ENCODE measurements at places on chromosomes 11 and 22.

DNA sequence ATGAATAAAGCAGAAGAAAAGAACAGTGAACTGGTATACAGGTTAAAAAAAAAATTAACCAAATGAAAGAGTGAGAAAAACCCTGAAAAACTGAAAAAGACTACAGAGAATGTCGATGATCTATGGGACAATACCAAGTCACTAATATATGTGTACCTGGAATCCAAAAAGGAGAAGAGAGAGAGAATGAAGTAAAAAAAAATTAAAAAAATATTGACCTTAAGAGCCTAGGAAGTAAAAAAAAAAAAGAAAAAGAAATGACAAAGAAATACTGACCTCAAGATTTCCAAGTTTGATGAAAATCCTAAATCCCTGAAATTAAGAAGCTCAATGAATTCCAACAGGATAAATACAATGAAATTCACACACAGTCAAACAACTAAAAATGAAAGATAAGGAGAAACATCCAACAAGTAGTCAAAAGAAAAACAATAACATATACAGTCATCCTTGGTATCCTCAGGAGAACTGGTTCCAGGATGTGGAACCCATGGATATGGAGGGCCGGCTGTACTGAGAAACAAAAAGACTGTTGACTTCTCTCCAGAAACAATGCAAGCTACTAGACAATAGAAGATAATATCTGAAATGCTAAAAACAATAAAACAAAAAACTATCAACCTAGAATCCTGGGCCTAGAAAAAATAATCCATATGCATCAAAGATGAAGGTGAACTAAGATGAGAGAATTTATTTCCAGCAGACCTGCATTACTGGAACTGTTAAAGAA is 33.5 kb upstream of the SERPIND1 start:
- DNase-seq: no peak

- DNase-seq: no peak
These were observed 35.9 kb upstream of the TRIM29 start for GRCh38 chr11:120173807-120174206.

DNA sequence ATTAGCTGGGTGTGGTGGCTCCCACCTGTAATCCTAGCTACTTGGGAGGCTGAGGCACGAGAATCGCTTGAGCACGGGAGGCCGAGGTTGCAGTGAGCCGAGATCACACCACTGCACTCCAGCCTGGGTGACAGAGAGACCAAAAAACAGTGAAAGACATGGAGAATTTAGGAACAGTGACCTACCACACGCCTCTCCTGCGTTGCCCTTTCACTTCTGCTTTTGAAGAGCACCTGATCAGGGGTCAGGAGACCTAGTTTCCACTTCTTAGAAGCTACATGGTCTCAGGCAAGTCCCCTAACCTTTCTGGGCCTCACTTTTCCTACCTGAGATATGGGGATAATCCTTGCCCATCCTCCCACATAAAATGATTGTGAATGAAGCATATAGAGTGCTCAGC is 12.2 kb downstream of the SLC35C1 start:
- DNase-seq: no peak

GRCh38 chr11:122307476-122308035 is 191.5 kb upstream of the BLID start:
- DNase-seq: no peak

DNA sequence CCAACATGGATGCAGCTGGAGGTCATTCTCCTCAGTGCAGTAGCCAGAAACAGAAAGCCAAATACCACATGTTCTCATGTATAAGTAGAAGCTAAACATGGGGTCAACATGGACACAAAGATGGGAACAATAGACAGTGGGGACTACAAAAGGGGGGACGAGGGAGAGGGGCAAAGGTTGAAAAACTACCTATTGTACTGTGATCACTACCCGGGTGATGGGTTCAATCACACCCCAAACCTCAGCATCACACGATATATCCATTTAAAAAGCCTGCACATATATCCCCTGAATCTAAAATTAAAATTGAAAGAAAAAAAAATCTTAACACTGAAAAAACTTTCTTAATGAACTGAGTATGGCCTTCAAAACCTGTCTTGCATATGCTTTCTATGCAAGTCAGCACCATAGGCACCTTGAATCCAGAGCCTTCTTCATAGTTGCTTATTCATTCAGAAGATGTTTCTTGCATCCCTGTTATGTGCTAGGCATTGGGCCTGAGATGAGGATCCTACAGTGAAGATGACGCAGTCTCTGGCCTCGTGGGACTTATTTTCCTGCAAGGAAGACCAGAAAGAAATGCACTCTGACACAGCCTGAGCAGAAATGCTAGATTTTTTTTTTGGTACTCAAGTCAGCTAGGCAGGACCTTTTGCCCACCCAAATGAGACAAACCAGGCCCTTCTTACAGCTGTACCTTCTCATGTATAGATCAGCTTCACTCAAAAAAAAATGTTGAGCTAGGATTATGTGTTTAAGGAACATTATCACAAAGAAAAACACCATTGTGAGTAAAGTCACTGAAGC is 21.0 kb downstream of the NNMT start:
- DNase-seq: no peak

DNA sequence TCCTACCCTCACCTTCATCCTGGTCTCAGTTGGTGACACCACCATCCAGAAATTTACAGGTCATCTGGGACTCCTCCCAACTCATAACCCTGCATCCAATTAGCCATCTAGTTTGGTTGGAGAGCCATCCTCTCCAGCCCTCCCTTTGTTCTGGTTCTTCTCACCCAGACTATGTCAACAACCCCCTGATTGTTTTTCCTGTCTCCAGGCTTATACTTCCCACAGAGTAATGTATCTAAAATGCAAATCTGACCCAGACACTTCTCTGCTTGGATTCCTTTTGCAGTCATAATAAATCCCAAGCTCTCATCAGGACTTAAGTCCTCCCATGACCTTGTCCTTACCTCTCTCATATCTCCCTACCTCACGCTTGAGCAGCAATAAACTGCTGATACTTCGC is 3.0 kb downstream of the TTC12 start:
- no peak for DNase-seq

- no peak for DNase-seq
These were observed 66.5 kb upstream of the POU2AF1 start for GRCh38 chr11:111445586-111445985.

GRCh38 chr11:60334005-60334620 is 7.1 kb downstream of the MS4A6E start:
- peak; percentile 64 for DNase-seq

DNA sequence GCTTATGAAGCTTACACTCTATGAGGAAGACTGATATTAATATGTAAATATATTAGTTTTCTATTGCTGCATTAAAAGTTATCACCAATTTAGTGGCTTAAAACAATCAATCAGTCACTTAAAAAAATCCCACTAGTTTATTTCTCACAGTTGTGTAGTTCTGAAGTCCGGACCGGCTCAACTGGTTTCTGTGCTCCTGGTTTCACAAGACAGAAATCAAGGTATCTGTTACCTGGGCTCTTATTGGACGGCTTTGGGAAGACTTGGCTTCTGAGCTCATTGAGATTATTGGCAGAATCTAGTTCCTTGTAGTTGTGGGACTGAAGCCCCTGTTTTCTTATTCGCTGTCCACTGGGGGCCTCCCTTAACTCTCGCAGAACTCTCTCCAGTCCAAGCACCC is 343.0 kb downstream of the RAB38 start:
- no peak for DNase-seq

- no peak for DNase-seq
These were observed 19.7 kb upstream of the CTTN start for GRCh38 chr11:70378506-70379134.

GRCh38 chr22:38186429-38186828 is 4.8 kb upstream of the PLA2G6 start:
- no peak for DNase-seq

DNA sequence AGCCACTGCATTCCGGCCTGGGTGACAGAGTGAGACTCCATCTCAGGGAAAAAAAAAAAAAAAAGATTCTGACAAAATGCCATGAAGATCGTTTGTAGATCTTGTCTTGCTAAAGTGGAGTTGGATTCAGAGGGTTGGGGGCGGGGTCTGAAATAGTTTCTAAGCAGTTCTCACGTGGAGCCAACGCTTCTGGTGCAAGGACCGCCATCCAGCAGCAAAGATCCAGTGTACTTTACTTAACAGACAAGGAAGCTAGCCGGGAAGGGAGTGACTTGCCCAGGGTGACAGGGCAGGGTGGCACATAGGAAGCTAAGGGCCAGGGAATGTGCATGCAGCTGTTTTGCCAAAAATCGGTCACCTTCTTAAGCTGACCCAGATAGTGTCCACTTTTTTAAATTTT is 27.4 kb downstream of the APOL1 start:
- no peak for DNase-seq

DNA sequence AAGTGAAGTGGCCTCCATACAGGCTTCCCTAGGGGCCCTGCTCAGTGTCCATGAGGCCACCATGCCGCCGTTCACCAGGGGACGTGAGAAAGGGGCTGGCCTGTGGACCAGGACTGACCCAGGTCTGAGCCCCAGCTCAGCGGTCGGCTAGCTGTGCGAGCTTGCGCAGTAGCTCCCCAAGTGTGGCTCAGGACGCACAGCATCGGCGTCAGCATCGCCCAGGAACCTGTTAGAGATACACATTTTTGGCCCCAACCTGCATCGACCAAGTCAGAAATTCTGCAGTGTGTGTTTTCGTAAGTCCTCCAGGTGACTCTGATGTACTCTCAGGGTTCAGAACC is 429 bp downstream of the TP53AIP1 start:
- no peak for DNase-seq

DNA sequence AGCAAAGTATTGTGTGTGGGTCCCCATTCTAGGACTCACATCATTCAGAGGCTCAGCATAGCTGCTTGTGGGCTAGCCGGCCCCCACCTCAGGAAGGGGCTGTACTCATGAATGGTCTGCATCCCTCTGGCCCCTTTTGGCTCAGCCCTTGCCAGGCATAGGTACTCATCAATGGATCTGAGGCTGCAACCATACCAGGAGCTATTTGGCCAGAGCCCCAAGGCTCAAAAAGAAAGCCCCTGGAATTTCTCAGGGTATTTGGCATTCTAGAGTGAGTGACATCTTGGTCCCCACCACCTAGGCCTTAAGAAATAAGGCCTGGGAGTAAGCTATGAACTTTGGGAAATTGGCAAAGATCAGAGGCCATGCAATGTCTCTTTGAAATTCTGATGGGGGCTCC is 38.3 kb downstream of the PLEKHA7 start:
- no peak for DNase-seq

DNA sequence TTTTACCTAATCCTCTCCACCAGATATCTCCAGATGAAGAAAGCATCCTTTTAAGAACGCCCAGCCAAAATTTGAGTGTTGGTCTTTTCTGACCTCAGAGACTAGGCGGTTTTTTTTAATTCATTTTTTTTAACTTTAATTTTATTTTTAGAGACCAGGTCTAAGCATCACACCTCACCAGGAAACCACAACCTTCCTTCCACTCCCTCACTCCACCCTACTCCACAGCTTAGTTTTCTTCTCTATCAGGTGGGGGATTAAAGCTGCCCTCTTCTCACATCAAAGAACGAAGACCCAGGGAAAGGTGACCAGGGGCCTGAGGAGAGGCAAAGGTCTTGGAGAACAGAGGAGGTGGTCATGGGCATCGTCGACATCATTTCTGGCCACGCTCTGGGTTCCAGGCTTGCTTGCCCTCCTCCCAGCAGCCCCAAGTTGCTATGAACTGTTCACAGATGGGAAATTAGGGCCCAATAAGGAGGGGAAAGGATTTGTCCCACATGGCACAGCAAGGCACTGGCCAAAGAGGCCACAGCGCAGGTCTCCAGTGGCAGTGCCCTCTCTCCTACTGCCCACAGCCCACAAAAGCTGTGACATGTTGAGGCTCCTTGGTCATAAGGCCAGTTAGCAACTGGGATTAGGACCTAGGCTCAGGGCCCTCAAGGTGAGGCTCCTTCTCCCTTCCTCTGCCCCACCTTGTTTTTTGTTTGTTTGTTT is 1.4 kb upstream of the PEX16 start:
- DNase-seq: no peak

DNA sequence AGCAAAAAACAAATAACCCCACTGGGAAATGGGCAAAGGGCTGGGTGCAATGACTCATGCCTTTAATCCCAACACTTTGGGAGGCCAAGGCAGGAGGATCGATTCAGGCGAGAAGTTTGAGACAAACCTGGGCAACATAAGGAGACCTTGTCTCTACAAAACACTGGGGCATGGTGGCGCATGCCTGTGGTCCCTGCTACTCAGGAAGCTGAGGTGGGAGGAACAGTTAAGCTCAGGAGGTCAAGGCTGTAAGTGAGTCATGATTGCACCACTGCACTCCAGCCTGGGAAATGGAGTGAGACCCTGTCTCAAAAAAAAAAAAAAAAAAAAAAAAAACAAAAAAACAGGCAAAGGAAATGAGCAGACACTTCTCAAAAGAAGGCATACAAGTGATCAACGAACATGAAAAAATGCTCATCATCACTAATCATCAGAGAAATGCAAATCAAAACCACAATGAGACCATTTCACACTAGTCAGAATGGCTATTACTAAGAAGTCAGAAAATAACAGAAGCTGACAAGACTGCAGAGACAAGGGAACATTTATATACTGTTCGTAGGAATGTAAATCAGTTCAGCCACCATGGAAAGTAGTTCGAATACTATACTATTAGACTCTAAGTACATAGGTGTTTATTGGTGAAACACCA is 48.2 kb upstream of the SMCO4 start:
- no peak for DNase-seq

DNA sequence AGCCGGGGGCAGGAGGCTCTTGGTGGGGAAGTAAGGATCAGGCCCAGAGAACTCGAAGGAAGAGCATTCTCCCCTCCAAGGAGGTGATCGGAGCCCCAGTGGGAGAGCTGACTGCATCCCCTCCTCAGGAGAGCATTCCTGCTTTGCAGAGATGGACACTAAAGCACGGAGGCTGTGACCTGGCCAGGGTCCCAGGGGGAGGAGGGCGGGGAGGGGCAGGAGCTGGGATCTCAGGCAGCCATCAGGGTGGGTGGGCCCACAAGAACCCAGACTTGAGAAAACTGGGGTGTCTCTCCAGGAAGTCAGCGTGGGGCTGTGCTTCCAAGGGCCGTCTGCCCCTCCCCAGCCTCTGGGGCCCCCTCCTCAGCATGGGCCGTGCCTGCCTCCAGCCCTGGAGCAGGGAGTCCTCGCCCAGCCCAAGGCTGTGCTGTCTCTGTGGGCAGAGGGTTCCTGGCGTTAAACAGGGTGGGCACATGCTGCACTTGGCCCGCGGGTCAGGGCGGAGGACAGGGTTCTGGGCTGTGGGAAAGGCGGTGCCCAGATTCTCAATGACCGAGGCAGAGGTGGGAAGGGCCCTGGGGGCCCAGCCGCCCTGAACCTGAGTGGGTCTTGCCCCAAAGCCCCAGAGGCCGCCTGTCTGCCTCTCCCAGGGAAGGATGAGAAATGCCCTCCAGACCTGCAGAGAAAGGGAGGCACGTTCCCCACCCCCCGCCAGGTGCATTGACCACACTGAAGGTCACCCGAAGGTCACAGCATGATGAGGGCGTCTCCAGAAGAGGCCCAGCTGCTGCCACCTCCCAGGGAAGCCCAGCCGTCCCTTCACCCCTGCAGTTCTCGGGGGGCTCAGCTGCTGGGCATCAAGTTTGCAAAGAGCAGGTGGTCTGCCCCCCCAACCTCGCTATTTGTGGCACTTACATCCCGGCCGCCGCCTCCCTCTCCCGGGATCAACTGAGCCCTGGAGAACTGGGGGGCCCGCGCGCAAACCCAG is 643 bp downstream of the CEND1 start:
- no peak for DNase-seq

- no peak for DNase-seq
These were observed 34.4 kb downstream of the YAP1 start for GRCh38 chr11:102144357-102145355.

GRCh38 chr11:22157531-22157930 is 35.4 kb upstream of the ANO5 start:
- no peak for DNase-seq
